Stimulated activated CD4-positive, alpha-beta T cell treated with anti-CD3 and anti-CD28 coated beads, TNF-alpha, amount 100 ng/mL, for 48 hours (primary cell): ENCODE measurements at places on chromosomes 1 and 21.

DNA sequence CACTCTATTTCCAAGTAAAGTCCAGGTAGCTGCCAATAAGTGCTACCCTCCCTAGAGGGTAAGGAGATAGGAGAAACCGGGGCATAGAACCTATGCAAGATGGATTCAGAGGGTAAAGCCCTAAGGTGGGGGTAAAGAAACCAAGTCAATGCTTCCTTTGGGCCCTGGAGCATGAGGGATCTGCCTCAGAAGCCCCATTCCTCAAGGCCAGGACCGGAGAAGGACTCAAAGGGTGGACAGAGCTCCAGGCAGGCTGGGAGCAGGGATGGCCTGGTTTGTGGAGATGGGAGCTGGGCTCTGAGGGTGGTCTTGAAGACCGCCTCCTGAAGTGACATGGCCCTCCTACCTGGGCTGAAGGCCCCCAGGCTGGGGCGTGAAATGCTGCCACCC is 3.9 kb downstream of the EPHA2 start:
- no peak for DNase-seq

- no peak for DNase-seq
Measured at GRCh38 chr1:81437649-81438048, 363.1 kb upstream of the ADGRL2 start.

DNA sequence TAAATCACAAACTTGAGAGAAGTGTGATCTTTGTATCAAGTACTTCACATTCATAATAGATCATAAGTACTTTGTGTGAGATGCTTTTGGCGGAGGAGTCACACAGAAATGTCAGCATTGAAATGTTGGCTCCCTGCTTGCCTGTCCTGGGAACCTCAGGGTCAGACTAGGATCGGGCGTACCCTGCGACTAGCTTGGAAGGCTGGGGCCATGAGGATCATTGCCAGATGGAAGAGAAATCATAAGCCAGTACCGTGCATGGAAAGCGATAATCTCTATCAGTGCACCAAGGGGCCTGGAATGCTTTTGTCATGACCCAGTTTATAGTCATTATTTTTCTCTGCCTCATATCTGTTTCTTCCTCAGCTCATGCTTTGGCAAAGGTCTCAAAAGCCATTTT is 35.5 kb downstream of the MTR start:
- no peak for DNase-seq

- no peak for DNase-seq
Measured at GRCh38 chr21:45831991-45832740, 149.4 kb upstream of the COL6A1 start.

DNA sequence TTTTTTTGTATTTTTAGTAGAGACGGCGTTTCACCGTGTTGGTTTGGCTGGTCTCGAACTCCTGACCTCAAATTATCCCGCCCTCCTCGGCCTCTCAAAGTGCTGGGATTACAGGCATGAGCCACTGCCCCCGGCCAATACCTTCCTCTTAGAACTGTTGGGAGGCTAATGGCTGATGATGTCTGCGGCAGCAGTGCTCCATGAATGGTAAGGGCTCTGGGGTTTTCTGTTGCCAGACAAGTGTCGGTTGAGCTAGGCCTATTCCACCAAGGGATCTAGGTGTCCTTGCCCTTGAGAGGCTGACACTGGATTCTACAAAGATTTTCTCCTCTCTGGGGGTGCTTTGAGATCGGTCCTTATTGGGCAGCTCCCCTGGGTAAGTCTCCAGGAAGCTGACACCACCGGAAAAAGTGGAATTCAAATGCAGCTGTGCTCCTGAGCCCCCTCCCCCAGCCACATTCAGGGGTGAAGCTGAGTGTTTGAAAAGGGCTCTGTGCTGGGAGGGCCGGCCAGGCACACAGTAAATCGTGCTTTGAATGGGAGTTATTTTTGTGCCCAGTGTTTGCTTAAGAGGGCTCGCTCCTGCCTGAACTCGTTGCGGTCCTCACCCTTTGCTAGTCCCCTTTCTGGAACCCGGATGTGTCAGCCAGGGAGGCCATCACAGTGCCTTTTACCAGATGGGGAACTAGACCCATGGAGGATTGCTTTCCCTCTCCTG is 5.2 kb downstream of the SOX13 start:
- DNase-seq = no peak

DNA sequence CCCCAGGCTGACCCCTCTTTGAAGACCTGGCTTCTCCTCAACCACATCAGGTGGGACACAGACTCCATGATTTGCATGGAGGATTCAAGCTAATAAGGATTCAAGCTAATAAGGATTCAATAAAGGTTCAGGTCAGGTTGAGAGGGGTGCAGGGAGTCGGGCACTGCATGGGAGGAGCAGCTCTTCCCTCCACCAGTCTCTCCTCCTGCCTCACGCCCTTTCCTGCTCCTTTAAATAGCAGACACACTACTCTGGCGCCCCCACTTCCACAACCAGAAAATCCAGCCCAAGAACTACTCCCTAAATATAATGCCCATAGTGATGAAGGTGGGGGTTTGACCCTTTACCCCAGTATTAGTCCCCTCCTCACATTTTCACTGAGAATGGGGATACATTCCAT is 7.1 kb downstream of the MEX3A start:
- no peak for DNase-seq

DNA sequence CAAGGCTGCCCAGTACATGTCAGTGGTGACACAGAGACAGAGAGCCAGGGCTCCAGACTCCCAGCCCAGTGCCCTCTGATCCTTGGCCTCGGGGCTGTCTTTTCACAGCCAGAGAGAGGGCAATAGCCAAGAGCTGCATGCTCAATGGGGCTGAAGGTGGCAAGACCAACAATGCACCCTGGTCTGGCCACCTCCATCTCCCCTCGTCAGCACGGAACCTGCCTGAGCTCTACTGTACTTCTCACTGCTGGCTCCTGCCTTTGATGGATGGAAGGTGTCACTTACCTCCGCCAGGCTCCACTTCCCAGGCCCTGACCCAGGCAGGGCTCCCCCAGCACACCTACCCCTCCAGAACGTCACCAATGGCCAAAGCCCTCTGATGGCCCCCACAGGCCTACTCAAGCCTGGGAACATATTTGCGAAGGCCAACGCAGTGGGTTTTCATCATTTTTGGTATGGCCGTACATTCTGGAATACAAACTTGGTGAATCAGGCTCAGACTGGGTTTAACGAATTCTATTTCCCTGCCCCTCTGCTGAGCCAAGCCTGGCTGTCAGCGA is 88.1 kb downstream of the DMRTB1 start:
- DNase-seq = no peak

- DNase-seq = peak; percentile 32
Measured at GRCh38 chr1:35707601-35708440, 10.9 kb downstream of the C1orf216 start.

- no peak for DNase-seq
Measured at GRCh38 chr1:187624812-187625545, 796.2 kb downstream of the PLA2G4A start.

GRCh38 chr1:216702170-216702569 is 21.1 kb downstream of the ESRRG start:
- no peak for DNase-seq

GRCh38 chr1:181484821-181485220 is 1.5 kb downstream of the CACNA1E start:
- DNase-seq = no peak

GRCh38 chr1:192805832-192806323 is 3.0 kb upstream of the RGS2 start:
- no peak for DNase-seq

DNA sequence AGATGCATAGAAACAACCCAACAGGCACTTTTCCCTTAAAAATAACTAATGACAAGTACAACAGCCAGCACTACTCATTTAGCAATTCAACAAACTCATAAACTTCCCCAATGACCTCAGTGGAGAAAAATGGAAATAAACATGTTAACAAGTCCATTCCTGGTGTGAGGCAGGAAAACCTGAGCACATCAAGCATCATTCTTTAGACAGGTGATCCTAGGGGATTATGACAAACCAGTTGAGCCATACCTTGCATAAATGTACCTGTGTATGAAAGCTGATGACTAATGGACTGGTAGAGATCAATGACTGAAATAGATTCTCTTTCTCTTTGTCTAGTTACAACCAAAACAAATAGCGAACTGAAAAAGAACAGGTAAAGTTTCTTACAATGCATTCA is 7.0 kb downstream of the COL24A1 start:
- DNase-seq = no peak

DNA sequence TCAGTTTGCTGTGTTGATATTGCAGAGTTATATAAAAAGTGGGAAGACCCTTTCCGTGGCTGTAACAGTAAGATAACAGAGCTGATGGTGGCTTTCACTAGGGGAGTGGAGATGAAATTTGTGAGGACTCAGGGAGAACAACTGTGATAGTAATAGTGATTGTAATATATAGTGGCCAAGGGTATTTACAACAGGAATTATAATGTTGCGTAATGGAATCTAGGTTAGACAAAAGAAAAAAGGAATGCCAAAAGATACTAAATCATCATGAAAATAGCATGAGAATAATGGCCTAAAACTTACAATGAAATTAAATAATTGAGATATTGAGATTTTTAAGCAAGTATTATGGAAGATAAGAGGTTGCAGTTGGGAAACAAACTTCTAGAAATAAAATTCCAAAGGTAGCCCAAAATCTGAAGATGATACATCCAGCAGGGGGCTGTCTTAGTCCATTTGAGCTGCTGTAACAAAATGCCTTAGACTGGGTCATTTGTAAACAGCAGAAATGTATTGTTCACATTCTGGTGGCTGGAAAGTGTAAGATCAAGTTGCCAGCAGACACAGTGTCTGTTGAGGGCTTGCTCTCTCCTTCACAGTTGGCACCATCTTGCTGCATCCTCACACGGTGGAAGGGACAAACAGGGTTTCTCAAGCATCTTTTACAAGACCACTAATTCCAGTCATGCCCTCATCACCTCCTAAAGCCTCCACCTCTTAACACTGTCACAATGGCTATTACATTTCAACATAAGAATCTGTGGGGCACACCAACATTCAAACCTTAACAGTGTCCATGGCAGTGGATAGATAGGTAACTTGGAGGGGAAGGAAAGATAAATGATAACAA is 711.2 kb downstream of the MRPL39 start:
- DNase-seq = no peak

DNA sequence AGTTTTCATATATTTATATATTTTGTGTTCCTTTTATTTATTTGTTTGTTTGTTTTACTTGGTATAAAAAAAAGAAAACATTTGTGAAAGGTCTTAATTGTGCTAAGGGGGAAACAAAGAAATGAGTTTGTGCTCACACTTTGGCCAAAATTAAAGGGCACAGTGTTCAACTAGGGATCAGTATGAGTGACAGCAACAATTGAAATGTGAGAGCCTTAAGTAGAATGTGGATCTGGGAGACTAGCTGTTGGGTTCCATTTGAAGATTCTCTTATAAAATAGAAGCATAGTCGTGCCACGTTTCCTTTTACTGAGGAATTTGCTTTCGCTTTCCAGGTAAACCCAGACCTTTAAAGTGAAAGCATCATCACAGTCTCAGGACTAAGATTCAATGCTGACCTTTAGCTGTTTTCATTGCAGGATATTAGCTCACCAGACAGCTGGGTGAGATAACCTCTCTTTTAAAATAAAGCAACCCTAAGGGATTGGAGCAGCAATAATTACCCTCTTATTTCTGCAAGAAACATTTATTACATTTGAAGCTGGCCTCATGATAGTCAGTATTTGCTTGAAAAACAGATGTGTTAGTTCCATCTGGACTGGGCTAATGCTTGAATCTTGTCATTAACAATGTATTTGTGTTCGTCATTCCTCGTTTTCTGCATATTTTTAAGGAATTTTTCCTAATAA is 37.1 kb upstream of the CD55 start:
- no peak for DNase-seq

DNA sequence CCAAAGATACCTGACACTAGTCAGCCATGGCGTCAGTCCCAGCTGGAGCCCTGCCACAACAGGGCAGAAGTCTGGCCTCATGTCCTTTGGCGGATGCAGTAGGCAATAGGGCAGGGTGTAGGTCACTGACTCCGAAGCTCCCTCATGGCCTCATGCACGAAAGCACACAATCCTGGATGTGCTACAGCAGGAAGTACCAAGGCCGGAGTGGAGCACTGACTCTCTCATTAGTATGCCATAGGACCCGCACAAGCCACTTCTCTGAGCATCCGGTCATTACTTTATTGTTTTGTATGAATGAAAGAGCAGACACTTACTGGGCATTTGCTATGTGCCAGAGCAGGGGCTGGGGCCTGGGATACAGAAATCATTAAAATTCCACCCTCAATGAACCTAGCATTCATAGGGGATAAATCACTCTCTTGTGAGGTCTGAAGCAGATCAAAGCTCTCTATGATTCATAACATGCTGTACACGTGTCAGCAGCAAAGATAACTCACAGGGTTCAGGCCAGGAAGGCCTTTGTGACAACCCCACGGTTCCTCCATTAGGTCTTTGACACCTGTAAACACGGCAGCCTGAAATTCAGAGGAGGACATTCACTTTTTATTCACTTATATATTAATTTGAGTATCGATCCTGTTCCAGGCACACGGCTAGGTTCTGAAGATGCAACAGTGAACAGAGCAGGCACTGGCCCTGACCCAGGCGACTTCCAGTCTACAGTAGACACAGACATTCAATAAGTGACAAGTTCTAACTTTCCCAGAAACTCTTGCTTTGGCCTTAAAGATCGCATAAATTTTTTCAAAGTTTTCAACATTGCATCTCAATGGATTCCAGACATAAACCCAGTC is 357.9 kb upstream of the USP24 start:
- DNase-seq = no peak

GRCh38 chr1:1732381-1732780 is 8.2 kb upstream of the CDK11A start:
- no peak for DNase-seq

GRCh38 chr1:119380983-119381662 is 12.5 kb downstream of the HAO2 start:
- no peak for DNase-seq

- DNase-seq = no peak
Measured at GRCh38 chr1:25163986-25164385, 68.3 kb downstream of the SYF2 start.

DNA sequence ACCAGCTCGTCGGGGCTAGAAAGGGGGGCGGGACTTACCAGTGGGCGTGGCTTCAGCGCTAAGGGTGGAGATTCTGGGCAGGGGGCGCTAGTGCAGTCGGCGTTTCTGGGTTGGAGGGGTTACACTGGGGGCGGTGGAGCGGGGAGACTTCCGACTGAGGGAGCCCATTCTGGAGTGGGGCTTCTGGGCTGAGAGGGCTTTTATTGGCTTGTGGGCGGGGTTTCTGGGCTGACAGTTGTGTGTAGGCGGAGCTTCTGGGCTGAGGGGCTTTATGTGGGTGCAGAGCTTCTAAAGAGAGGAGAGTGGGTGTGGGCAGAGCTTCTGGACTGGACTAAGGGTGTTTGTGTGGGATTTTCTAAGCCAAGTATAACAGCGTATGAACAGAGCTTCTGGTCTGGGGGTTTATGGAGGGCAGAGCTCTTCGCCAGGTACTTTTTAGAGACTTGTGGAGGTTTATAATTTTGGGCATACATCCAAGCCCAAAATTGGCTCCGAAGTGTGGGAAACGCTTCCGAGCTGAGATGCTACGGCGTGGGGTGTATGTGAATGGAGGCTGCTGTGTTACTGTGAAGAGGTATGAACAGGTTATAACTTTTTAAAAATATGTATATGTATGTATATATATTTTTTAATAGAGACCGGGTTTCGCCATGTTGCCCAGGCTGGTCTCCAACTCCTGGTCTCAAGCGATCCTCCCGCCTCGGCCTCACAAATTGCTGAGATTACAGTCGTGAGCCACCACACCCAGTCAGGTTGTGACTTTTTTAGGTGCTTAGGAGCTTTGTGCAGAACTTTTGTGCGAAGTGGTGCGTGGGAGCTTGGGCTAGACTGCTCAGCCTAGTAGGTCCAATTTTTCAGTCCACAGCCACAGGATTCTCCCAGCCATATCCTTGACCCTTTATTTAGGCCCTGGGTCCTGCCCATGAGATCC is 825 bp downstream of the TMEM39B start:
- DNase-seq = no peak

GRCh38 chr1:200311256-200311655 is 98.6 kb downstream of the ZNF281 start:
- DNase-seq = no peak
